ENCODE measurements at places on chromosomes 11 and 22.

- no peak for DNase-seq
Observed at GRCh38 chr22:37196539-37197450, 8.7 kb upstream of the C1QTNF6 start.

- DNase-seq, result no peak
Observed at GRCh38 chr11:113684496-113684895, 21.6 kb downstream of the TMPRSS5 start.

- no peak for DNase-seq
Observed at GRCh38 chr11:68959465-68960293, 21.1 kb downstream of the MRGPRD start.

DNA sequence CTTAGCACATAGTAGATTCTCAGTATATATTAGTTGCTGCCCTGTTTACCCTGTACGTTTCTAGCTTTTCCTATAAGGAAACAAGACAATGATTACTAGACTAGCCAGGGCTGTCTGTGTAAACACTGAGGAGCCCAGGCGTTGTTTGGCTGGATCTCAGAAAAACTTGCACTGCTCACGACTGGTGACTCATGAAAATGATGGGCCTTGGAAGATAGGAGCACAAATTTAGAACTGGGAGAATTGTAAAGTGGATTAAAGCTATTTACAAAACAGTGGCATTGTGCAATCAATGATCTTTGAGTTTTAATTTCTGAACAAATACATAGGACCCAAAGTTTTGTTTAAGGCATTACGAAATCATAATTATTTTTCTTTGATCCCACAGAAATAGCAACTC lies 276.9 kb downstream of the FAM76B start:
- no peak for DNase-seq

DNA sequence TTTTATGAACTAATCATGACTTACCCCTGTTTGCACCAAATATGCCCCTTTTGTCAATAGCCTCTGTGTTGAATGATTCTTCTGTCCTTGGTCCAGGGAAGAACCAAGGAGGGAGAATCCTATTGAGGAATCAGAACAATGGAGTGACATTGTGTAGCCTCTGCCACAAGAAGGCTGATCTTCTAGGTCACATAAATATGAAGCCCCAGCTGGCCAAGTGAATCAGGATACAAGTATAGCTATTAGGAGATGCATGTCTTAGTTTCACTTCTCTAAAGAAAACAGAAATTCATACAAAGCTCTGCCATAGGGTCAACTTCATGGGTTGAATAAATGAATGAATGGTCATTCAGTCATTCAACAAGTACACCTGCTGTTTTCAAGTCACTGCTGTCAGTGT lies 118.2 kb upstream of the BLID start:
- no peak for DNase-seq

DNA sequence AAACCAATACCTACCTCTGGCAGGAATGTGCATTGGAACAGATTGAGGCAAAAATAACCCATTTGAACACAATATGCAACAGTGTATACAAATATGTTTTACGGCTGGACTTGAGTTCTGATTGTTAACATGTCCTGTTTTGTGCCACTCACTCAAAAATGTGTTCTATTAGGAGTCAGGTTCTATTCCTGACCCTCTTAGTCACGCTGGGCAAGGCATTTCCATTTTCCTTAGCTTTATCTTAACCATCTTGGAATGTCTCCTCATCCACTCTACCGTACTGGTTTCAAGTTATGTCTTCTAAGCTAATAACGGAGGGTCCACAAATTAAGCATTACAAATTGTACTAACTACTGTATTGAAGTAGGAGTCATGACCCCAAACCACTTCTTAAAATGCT lies 78.6 kb downstream of the MAML2 start:
- DNase-seq, result no peak

GRCh38 chr22:46508491-46508999 lies 28.9 kb downstream of the CELSR1 start:
- no peak for DNase-seq

DNA sequence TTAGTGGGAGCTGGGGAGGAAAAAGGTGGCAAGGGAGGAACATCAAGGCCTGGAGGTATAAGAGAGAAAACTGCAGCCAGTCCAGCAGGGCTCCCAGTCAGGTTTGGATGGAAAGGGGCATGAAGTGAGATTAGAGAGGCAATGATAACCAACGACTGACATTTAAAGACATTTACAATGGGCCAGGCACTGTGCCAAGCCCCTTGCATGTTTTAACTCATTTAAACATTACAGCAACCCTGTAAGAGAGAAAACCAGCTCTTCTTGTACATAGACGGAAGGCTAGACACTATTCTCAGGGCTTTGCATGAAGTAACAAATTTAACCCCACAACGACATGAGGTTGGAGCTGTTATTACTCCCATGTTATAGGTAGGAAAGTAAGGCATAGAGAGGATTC lies 32.1 kb upstream of the PAK1 start:
- DNase-seq, result no peak

GRCh38 chr11:14223636-14224288 lies 135.2 kb downstream of the RRAS2 start:
- DNase-seq, result no peak

DNA sequence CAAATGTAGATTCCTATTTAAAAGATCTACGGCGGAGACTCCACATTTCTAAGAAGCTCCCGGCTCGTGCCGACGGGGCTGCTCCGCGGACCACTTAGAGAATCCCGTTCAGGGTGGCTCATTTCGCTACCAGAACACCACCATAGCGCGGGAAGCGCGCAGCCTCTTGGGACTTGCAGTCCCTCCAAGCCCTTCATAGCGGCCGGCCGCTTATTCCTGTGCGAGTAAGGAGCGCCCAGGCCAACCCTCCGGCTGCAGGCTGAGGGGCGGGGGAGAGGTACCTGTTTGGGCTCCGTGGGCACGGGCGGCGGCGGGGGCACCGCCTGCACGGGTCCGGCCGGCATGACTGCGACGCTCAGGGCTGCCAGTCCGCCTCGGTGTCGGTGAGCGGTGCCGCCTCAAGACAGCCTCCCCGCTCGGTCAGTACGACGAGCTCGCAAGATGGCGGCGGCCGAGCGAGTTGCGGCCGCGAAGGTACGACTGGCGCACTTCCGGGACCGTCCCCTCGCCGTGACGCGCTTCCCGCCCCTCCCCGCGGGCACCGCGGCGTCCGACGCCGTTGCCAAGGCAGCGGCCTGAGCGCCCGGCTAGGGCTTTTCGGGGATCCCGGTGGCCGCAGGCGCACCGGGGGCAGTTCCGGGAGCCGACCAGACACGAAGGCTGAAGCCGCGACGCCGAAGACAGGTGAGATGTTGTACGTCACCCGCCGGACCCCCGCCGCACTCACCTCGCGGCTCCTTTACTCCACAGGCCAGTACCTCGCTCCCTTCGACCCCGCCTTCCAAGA lies at the start of the genes CCDC157 and SF3A1:
Gene CCDC157 (plus strand): TSS at position 559 of the 787 bp plus-strand sequence. CDS start 8,994 bp downstream, outside the sequence.
Gene SF3A1 (minus strand): TSS at position 446 of the 787 bp plus-strand sequence. CDS start 102 bp downstream, at position 344.
- peak; percentile 69 for DNase-seq

GRCh38 chr11:30495437-30495836 lies 90.7 kb downstream of the MPPED2 start:
- no peak for DNase-seq

DNA sequence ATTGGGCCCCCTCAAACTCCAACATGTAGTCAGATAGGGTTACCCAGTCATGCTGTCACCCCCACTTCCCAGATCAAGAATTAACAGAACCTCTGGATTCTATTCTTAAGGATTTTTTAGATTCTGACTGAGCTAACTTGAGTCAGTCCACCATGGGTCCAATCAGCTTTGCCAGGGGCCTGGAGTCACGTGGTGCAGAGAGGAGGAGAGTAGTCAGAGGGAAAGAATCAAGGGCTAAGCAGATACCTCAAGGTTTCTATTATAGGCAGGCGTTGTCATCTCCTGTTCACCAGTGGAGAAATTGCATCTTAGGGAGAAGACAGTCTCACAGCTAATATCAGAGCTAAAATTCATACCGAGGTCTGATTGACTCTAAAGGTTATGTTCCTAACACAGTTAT lies 28.2 kb downstream of the FZD4 start:
- no peak for DNase-seq

GRCh38 chr22:19067696-19068348 lies 54.4 kb downstream of the DGCR2 start:
- DNase-seq, result no peak

DNA sequence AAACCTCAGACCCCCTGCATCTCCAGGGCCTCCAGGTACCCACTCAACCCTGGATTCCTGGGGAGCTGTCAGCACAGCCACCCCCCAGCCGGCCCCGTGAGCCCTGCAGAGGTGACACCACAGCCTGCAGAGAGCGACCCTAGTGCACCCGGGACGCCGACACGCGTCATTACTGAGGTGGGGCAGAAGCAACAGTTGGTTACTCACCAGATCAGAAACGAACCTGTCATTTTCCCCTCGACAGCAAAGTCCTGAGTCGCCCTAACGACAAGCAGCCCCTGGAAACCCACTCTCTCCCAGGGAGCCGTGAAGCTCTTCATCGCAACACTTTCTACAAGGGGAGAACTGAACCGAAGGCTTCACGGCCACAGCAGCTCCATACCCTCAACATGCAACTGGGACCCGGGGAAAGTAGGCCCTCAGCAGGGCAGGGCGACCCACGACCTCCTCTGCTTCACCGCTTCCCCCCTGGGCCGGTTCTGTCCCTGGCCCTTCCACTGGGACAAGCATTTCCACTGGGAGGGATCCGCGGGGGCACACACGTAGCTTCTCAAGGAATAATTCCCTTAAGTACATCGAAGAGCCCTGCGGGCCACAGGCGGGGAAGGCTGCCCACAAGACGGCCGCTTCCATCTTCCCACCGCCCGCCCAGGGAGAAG lies 1.6 kb downstream of the BRD1 start:
- DNase-seq, result peak; percentile 31

DNA sequence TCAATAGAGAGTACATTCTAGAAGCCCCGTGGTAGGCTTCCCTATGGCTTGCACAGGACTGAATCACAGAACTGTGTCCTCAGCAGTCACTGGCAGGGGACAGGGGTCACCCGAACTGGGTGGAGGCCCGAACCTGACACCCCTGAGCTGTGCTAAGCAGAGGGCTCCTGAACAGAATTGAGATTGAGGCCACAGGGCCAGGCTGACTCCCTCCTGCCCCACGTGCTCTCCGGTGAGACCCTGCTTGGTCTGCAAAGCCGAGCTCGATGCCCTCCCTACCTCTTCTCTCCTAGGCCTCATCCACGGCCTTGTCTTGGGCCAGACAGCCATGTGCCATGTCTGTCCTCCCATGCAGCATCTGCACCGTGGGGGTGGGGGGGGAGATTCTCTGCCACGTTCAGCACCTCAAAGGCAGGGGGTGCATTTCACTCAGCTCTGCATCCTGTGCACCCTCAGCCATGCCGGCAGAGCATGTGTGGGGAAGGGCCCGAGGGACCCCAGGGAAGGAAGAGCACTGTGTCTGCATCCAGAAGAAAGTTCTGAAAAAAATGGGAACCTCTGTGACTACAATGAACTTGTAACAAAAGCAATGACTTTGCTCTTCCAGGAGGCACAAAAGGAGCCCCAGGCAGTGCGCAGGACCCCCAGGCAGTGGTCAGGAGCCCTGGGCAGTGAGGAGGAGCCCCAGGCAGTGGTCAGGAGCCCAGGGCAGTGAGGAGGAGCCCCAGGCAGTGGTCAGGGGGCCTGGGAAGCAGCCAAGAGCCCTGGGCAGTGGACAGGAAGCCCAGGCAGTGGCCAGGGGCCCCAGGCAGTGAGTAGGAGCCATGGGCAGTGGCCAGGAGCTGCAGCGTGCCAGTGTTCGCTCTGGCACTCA lies 76.7 kb upstream of the SEPTIN5 start:
- no peak for DNase-seq

DNA sequence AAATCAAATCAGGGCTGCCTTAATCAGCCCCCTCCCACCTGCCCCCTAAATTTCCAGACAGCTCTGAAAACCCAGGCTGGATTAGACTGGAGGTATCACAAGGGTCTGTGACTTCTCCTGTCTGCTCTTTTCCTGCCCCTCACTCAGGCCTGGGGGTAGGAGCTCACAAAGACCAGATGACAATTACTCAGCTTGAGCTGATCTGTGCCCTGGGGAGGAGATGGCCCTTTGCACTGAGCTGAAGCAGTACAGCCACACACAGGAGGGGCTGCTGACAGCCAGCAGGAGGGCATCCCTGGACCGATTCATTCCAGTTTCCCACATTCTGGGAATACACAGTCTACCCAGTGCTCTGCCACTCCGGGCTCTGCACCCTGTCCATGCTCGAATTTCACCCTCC lies 4.2 kb downstream of the ABCC8 start:
- DNase-seq, result no peak

GRCh38 chr22:30894371-30894740 lies 74.2 kb downstream of the MORC2 start:
- no peak for DNase-seq

DNA sequence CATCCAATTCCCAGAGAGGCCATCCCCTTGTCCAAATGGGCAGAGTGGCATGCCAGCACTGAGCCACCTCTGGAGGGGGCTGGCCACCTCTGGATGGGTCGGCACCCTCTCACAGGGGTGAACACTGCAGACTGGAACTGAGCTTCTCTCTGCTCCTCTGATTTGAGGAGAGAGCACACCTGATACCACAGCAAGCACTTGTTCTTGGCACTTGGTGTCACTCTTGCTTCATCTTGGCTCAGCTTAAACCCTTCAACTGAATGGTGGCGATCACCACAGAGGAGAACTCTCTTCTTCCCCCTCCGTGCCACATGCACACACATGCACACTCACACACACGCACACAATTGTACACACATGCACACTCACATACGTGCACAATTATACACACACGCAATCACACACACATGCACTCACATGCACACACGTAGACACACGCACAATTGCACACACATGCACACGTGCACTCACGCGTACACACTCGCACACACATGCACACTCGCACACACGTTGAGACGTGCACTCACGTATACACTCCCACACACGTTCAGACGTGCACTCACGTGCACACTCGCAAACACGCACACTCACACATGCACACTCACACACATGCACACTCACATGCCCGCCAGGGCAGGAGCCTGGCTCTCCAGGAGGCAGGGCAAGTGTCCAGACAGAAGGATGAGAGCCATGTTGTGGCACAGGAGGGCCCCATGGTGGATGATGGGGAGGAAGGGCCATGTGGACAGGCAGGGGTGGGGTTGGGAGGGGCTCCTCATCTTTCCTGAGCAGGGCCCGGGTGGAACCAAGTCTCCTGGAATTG lies 23.4 kb downstream of the OVOL1 start:
- no peak for DNase-seq

GRCh38 chr11:2683806-2684205 lies 16.0 kb downstream of the KCNQ1OT1 start:
- DNase-seq, result no peak

DNA sequence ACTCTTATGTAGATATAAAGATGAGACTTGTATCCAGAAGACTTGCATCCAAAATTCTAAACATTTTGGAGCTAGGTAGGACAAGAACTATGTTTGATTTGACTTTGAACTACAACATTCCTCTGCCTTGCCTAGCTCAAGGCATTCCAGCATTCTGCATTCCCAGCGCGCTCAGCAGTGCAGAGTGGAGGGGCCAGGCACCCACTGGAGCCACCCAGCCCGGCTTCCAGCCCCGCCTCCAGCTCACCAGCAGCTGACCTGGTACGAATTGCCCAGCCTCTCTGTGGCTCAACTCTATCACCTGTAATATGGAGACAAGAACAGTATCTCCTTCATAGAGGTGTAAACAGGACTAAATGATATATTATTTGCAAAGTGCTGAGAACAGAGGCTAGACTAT lies 28.8 kb downstream of the PRDM10 start:
- DNase-seq, result no peak

DNA sequence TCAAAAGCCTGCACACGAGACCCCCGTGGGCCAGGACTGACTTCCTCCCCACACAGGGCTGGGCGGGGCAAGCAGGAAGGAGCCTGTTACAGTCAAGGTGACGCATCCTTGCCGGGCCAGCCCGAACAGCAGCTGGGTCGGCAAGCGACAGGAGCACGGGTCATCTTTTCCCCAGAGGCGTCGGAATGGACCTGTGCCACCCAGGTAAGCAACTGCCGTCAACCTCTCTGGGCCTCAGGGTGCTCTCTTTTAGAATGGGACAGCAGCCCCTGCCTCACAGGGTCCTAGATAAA lies at the start of gene CYTH4:
Gene CYTH4 (plus strand): TSS at position 124 of the 293 bp plus-strand sequence. CDS start 62 bp downstream, at position 186.
- peak; percentile 51 for DNase-seq
